ENCODE measurements at places on chromosomes 6 and 20.

- DNase-seq: no peak
Observed at GRCh38 chr6:131414956-131415355, 158.1 kb upstream of the ARG1 start.

GRCh38 chr6:170018936-170019817, 267.8 kb downstream of the ERMARD start:
- DNase-seq: no peak

GRCh38 chr6:143449714-143450452, 612 bp downstream of the ADAT2 start:
- DNase-seq: no peak

- DNase-seq: no peak
Observed at GRCh38 chr20:49287555-49288249, 9.8 kb upstream of the ZNFX1 start.

DNA sequence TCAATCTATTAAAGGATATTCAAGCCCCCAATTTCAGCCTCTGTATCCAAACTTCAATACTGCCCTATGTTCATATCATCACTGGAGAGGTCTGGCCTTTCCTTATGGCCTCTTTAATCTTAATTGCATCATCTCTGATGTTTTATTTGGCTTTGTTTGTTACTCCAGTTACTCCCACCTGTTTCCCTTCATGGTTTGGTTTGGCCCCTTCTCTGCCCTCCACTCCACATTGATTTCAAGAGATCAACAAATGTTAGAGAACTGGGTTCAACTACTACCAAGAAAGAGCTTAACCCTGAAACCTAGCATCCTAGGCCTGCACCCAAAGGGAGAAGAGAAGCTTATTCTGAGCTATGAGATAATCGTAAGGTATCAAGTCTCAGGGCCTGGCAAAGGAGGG, 221.6 kb downstream of the LAMA2 start:
- DNase-seq: no peak

GRCh38 chr20:32285621-32286371, 8.3 kb downstream of the KIF3B start:
- DNase-seq: no peak

DNA sequence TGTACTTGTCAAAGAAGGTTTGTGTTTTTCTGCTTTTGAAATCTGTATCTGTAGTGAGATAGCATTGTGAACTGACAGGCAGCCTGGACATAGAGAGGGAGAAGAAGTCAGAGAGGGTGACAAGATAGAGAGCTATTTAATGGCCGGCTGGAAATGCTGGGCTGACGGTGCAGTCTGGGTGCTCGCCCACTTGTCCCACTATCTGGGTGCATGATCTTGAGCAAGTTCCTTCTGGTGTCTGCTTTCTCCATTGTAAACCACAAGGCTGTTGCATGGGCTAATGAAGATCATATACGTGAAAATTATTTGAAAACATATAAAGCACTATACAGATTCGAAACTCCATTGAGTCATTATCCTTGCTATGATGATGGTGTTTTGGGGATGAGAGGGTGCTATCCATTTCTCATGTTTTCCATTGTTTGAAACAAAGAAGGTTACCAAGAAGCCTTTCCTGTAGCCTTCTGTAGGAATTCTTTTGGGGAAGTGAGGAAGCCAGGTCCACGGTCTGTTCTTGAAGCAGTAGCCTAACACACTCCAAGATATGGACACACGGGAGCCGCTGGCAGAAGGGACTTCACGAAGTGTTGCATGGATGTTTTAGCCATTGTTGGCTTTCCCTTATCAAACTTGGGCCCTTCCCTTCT, 18.4 kb downstream of the CD83 start:
- no peak for DNase-seq

- DNase-seq: no peak
Observed at GRCh38 chr6:115909923-115910546, 150.7 kb downstream of the FRK start.

DNA sequence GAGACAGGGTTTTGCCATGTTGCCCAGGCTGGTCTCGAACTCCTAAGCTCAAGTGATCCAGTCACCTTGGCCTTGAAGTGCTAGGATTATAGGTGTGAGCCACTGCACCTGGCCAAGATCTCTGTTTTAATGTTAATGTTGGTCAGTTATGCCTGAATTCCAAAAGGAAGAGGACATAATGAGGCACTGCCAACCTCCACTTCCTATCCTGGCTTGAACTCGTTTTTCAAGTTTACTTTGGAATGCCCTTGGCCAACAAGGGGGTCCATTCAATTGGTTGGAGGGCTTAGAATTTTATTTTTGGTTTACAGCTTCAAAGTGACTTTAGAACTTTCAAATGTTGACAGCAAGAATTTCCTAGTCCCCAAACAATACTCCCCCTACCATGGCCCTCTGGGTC, 29.8 kb downstream of the DNAAF9 start:
- no peak for DNase-seq

- DNase-seq: no peak
Observed at GRCh38 chr6:42831237-42831636, 48.2 kb upstream of the RPL7L1 start.

DNA sequence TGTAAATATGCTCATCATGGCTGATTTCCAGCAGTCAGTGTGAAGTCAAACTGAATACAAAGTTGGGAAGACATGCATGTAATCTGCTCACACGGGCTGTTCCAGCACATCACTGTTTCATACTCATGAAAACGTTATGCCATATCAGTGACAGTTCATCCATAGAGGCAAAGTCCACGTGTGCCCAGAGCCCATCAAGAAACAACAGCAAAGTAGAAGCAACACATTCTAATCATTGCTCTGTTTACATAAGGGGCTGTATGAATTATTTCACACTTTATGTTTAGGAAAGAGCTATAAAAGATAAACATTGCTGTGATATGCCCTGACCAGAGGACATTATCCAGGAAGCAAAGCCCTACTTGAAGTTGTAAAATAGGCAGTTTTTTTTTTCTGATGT, 157.0 kb upstream of the ENPP5 start:
- DNase-seq: no peak

GRCh38 chr6:21610341-21610740, 16.8 kb downstream of the SOX4 start:
- no peak for DNase-seq

DNA sequence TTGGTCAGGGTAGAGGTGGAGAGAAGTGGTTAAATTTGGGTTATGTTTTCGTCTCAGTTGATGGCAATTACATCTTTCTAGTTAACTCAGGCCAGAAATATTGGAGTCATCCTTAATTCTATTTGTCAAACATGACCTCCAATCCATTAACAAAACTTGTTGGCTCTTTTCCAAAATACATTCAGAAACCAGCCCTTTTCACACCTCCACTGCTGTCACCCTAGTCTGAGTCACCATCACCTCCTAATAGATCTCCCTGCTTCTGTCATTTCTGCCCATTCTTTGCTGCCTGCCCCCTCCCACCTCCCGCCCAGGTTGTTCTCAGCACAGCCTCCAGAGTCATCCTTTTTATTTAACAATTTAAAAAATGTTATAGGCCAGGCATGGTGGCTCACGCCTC, 3.0 kb upstream of the ABCF1 start:
- DNase-seq: no peak

- DNase-seq: no peak
Observed at GRCh38 chr6:104253236-104253635, 606.5 kb downstream of the HACE1 start.

All from NCI-H2107 (cell line).